ENCODE measurements at places on chromosomes 12 and 14.

DNA sequence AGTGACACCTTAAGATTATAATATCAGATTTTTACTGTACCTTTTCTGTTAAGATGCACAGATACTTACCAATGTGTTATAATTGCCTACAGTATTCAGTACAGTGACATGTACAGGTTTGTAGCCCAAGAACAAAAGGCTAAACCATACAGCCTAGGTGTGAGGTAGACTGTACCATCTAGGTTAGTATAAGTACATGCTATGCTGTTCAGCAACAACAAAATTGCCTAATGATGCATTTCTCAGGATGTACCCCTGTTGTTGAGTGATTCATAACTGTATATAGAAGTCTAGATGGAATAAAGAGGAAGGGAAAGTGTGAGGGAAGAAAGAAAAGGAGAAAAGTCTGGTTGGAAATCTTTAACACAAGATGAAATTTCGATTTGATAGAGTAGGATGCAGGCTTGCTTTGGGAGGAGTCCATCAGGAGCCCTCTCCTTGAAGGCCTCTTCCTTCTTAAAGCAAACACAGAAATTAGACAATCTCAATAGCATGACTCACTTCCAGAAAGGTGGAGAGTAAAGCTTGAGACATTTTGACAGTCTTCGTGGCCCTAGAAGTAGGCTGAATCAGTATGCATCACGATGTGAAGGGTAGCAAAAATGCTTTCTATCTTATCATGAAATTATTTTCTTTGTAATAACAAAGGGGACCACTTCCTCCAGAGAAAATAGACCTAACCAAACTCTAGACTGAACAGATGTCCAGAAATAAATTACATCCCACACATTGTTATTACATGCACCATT lies 191.5 kb downstream of the SYT1 start:
- DNase-seq: no peak

- DNase-seq: no peak
Measured at GRCh38 chr12:78977304-78977867, 112.8 kb downstream of the SYT1 start.

DNA sequence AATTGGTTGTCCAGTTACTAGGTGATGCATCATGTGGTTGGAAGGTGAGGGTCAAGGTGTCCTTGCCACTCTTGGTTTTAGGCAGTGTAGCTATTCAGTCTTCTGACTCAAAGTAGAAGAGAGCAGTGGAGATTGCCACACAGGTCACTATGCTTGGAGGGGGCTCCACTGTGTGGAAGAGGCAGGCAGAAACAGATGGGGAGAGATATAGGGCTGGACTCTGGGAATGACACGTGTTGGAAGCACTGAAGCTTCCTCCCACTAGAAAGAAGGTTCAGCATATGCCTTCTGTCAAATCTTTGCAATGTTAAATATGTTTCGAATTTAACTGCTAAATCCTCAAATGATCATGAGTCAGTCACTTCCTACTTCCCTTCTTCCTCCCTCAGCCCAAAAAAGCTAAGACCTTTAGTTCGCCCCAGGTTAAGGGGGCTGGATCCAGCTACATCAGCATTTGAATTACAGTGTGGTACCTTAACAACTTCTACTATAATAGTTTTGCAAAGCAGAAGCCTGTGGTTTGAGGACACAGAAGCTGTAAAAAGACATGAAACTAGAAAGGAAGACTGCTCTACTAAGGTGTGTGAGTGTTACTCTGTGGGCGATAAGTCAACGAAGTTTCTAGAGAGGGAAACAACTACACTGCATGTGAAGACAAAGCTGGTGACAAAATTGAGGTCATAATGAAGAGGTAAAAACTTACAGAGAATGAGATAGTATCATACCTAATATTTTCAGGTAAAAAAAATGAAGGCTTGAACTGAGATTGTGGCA lies 228.0 kb downstream of the NELL2 start:
- no peak for DNase-seq

- no peak for DNase-seq
Measured at GRCh38 chr14:53411125-53411524, 258.0 kb upstream of the DDHD1 start.

- DNase-seq: no peak
Measured at GRCh38 chr14:102696332-102696731, 80.9 kb upstream of the TRAF3 start.

DNA sequence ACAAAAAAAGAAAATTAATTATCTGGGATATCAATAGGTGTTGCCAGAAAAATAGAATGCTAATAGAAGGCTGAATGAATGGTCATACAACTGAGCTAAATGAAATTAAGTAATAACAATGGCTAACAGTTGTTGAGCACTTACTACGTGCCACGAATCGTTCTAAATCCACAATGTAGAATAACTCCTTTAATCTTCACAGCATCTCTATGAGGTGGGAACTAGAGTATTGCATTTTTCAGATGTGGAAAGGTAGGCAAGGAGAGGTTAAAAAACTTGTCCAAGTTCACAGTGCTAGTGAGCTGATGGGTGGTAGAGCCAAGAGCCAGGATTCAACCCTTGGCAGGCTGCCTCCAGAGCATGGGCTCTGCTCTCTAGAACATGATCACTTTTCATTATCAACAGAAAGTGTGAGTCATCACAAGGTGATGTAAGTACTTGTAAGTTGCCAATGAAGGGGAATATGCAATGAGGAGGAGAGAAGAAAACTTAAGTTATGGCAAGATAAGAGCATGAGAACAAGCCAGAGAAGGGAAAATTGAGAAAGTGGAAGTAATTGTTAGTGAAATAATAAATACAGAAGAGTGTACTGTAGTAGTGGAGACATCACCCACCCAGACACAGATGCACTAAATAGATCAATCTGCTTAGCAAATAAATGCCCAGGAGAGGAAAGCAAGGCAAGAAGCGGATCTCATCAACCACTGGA lies 122.1 kb downstream of the PRKD1 start:
- peak; percentile 86 for DNase-seq

- DNase-seq: no peak
Measured at GRCh38 chr12:38154096-38155019, 162.2 kb upstream of the ALG10B start.

DNA sequence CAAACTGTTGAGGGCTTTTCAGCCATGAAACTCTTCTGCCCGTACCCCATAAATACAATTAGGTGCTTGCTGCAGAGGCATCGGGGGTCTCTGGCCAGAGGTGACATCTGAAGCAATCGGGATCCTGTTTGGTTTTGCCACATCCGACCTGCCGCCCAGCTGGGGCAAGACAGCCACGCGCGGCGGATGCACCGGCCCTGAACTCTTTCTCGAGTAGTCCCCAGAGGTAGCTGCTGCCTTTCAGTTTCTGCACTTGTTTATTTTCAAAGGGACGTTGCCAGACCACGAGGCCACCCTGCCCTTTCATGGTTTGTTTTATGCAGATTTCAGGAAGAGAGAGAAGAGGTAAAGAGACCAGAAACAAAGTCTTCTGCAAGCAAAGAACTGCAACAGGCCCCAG lies 10.6 kb upstream of the MLXIP start:
- no peak for DNase-seq

- peak; percentile 45 for DNase-seq
Measured at GRCh38 chr12:92019491-92020277, 126.0 kb downstream of the BTG1 start.

DNA sequence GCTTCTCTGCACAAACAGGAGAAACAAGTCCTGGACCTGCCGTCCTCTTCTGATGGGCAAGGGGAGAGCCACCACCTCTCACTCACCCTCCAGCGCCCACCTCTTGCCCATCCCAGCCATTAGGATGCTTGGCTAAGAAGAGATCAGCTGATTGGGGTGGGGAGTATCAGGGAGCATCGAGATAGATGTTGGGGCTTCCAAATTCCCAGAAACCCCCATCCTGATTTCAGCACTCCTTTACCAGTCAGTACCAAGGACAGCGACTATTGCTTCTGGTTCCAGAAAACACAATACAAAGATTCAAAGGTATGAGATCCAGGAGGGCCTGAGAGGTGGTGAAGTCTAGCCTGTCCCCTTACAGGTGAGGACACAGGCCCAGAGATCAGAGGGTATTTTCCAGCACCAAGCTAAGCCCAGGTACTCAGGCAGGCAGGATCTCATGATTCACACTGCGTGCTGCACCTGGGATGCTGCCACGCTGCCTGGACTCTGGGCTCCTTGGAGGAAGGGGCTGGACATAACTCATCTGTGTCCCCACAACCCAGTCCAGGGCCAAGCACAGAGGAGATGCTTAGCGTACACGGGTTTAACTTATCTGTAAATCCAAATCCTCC lies 76.6 kb downstream of the TUNAR start:
- DNase-seq: no peak

GRCh38 chr12:46150735-46151134 lies 118.1 kb downstream of the SLC38A1 start:
- no peak for DNase-seq

DNA sequence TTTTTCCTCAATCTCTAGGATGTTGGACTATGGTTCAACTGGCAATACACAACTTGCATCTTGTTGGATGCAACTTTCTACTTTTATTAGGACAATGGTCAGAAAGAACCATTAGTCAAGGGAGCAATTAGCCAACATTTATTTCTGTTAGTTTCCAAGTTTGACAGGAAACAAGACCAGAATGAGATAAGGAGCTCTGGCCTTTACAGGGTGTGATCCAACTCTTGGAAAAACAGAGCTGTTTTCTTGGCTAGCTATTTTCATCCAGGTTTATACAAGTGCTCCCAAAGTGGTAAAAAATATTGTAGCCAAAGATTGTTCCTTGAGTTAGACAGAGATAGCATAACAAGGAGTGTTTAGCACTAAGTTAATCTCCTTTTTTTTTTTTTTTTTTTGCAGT lies 3.9 kb upstream of the SYNE2 start:
- no peak for DNase-seq

- DNase-seq: no peak
Measured at GRCh38 chr12:13152281-13152680, 44.2 kb upstream of the EMP1 start.

DNA sequence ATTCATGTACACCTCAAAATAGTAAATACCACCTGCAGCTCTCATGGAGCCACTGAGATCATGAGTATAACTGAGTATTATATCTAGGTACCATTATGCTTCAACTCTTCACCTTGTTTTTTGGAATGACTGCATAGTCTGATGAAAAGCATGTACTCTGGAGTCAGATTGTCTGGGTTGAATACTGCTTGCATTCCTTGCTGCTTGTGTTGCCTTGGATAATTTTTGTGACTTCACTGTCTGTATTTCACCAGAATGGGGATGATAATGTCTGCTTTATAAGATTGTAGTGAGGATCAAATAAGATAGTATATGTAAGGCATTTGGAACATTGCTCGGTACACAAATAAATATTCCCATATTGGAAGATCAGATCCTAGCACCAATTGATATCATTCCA lies 54.2 kb downstream of the SUSD6 start:
- DNase-seq: no peak

GRCh38 chr14:88911809-88912208 lies 87.4 kb downstream of the TTC8 start:
- DNase-seq: no peak

DNA sequence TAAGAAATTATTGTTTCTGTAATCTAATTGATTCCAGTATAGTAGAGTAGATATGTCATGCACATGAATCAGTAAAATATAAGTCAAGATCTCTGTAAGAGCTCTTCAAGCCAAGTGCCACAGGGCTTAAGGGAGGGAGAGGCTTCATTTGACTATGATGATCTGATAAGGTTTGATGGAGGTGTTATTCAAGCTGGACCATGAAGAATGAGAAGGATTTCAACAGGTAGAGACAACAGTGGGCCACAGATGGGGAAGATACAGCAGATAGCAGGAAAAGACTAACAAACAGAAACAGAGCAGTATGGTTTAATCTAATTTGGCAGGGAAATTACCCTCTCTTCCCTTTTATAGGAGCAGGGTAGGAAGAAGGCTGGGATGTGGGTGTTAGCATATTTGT lies 40.6 kb upstream of the FKBP4 start:
- DNase-seq: no peak

DNA sequence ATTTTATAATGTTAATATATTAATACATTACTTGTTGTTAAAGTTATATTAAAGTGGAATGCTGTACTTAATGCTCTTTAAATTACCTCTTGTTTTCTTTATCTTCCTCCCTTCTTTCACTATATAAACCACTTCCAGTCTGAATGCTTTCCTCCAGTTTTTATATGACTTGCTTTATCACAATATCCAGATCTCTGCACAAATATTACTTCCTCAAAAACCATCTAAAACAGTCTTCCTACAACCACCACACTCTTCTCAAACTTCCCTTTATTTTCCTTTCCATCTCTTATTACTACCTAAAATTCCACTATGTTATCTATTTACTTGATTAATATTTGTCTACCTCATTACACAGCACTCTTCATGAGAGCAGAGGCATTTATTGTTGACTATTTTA lies 956.6 kb downstream of the LRFN5 start:
- no peak for DNase-seq

GRCh38 chr12:67982164-67982563 lies 7.1 kb upstream of the IFNG-AS1 start:
- DNase-seq: peak; percentile 15

Measured in AG09319 (cell line).